Stimulated activated CD4-positive, alpha-beta T cell treated with anti-CD3 and anti-CD28 coated beads, Interleukin-1b, Interleukin-23, amount 100 ng/mL, for 24 hours (primary cell): ENCODE measurements at places on chromosomes 12 and 14.

DNA sequence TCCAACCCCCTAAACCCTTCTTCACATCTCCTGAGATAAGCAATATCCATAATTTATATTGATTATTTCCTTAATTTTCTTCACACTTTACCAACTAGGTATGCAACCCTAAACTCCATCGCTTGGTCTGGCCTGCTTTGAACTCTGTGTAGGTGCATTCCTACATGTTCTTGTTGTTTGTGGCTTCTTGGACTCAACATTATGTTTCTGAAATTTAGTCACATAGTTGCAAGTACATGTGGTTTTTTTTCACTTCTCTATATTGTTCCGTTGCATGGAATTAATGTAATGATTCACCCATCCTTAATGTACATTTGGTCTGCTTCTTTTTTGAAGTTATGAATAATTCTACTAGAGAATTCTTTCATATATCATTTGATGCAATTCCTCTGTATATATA lies 1.6 kb upstream of the TAS2R30 start:
- DNase-seq: no peak

DNA sequence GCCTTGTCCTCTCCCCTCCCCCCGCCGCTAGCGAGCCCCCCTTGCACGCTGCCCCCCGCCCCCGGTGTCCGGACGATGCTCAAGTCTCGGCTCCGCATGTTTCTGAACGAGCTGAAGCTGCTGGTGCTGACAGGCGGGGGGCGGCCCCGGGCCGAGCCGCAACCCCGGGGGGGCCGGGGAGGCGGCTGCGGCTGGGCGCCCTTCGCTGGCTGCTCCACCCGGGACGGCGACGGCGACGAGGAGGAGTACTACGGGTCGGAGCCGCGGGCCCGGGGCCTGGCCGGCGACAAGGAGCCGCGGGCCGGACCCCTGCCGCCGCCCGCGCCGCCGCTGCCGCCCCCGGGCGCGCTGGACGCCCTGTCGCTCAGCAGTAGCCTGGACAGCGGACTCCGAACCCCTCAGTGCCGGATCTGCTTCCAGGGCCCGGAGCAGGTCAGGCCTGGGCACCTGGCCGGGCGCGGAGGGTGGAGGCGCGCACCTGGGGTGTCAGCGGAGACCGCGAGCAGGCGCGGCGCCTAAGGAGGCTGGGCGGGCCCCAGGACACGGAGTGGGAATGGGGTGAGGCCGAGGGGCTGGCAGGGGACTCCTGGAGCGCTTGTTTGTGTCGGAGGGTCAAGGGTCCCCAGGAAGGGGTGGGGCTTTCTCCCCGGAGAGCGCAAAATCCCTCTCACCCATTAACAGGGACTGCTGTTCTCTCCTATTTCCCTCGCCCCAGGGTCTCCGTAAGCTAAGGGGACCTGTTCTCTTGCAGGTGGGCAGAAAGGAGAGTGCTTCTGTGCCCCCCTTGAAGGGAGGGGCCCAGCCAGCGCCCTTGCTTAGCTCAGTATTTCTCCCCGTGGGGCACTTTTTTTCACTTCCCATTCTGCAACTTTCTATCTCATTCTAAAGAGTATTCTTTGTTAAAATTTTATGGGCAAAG lies 810 bp downstream of the MARCHF9 start:
- DNase-seq: no peak

- no peak for DNase-seq
Measured at GRCh38 chr14:77113644-77114043, 15.6 kb downstream of the CIPC start.

DNA sequence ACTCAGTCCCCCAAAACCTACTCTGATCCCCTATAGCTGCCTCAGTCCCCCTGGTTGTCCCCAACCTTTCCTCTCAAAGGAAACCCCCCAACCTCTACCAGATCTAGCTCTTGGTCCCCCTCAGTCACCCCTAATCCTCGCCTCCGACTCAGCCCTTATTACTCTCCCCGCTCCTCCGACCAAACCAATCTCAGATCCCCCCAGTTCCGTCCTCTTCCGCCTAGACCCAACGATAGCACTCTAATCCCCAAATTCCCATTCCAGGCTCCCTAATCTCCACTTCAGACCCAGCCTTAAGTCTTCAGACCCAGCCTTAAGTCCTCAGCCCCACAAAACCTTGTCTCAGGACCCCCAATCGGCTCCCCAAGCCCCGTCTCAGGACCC lies 612 bp downstream of the VPS37B start:
- DNase-seq: no peak

- no peak for DNase-seq
Measured at GRCh38 chr12:13978876-13979275, 2.5 kb downstream of the GRIN2B start.

- no peak for DNase-seq
Measured at GRCh38 chr14:95452893-95453712, 63.3 kb downstream of the SYNE3 start.

- DNase-seq: no peak
Measured at GRCh38 chr12:3204730-3205531, 127.8 kb downstream of the TSPAN9 start.

DNA sequence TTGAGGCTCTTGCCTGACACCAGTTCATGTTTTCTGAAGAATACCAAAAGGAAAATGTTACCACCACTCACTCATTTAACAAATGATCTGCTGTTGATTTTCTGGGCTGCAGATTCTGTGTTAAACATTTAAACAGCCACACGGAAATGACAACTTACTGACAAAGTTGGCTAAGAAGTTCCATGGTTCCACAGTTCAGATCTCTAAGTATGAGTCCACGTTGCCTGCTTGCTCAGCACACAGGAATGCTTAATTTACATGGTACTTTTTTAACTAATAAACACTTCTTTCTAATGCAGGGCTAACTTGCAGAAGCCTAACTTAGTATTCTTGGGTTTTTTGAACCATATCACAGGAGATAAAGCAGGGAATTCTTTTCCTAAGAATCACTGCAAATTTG lies 34.7 kb downstream of the PTGER2 start:
- DNase-seq: no peak

DNA sequence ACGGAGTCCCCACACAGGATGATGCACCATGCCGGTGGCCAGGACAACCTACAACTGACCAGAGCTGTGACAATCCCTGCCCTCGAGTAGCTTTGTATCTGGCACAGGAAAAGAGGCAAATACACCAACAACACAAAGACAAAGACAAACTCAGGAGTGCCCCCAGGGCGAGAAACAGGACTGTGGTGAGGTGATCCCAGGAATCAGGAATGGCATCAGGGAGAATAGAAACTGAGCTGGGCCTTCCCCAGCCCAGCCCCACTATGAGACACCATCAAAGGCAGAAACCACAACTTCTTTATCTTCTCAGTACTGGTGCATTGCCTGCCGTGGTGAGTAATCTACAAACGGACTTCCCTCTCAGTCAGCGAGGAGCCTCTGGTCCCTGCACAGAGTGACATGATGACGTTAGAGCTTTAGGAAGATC lies 157.7 kb downstream of the TTC7B start:
- no peak for DNase-seq

- DNase-seq: no peak
Measured at GRCh38 chr12:71640316-71640715, 23.3 kb downstream of the ZFC3H1 start.

DNA sequence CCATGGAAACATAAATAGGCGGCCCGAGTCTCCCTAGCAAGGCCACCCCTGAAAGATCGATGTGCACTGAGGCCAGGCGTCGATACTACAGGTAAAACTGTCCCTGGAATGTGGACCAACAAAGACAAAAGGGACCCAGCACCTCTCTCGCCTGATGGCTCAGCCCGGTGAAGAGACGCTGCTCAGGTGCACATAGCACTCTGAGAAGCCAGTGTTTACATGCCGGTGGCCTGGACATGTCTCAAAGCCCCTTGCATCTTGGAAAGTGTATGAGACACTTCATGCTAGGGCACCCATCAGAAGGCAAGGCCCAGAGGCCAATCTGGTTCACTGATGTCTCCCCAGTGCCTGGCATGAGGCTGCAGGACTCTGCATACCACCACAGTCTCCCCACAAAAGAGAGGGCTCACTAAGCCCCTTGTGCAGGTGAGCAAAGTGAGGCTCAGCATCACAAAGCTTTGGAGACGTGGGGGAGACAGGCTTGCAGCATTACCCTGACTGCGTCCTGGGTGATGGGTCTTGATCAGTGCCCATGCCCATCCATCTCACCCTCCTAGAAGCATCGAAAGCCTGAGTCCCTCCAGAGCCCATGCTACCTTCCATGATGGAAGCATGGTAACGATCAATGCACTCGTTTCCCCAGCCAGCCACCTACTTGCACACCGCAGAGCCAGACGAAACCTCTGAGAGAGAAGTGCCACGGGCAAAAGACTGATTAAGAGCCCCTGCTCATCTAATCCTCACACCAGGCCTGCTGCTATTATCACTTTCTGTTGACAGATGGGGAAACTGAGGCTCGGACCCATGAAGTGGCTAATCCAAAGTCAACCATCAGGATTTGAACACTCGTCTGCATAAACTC lies 16.1 kb downstream of the BCL11B start:
- no peak for DNase-seq

DNA sequence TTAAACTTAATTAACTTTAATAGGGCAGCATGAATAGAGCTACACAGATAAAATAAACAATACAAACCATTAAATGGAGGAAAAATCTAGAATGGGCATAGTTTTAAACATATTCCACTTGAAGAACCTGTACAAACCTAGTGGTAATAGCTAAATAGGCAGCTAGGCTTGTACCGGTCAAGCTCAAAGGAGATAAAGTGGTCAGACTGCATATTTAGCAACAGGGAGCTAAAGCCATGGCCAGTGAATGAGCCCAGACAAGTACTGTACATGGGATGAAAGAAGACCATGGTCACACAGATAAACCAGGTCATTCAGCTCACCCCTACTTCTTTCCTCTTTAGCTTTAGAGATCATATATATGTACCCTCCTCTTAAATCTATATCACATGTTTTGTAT lies 186.6 kb upstream of the KRR1 start:
- DNase-seq: no peak

GRCh38 chr12:2335109-2335508 lies 282.3 kb downstream of the CACNA1C start:
- DNase-seq: no peak
